ENCODE measurements at places on chromosomes 7 and 10. TPM values are rescaled to one million over a fixed set of nuclear protein-coding genes. Genes with fewer than 3 reads are reported as not detected.

MINDY4 gene
- total RNA-seq = 7.6 TPM

GRCh38 chr7:7867846-7868571 is 100.6 kb upstream of the GLCCI1 start:
- DNase-seq = no peak

DNA sequence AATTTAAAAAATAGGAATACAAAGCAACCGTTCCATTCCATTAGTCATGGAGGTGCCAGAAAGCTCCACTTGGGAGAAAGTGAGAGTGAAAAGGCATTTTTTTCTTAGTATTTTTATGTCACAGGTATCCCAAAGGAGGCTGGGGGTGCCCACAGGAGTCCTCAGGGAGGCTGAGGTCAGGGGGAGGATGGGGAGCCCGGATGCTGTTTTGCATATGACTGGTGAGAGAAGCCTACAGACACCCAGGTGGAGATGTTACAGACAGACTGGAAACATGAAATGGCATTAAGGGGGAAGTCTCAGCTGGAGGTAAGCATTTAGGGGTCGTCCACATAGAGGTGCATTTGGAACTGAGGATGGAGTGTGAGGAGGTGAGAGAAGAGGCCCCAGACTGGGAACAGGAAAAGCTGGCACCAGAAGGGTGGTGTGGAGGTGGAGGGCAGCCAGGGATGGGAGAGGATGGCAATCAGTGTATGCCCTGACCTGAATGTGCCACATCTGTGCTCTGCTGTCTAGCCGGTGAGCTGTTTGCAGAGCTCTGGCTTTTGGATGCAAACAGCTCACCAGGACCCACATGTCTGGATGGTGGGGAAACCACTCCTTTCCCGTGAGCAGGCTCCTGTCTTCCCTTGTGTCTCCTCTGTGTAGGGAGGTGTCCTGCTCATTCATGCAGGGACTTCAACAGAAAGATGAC is 101.1 kb downstream of the RAMP3 start:
- no peak for DNase-seq

DNA sequence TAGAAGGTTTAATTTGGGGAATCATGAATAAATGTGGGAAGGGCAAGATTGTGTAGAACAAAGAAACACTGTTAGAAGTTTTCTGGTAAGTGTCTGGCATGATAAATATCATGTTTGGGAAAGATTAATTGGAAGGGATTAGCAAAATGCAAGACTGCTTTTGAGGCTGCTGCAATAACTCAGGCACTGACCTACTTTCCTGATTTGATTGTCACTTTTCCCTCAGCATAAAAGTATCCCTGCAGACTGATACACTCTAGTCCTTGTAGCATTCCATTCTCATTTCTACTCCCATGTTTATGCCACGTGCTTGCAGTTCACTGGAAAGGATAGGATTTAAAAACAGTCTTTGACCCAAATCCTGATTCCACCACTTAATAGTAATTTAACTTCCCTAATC is 303.3 kb upstream of the SEMA3A start:
- no peak for DNase-seq

NRBF2 gene
- total RNA-seq = 26.4 TPM

Measured in A172 (cell line).